ENCODE measurements at places on chromosomes 16 and 17. TPM values are rescaled to one million over a fixed set of nuclear protein-coding genes. Genes with fewer than 3 reads are reported as not detected.

CMTM2 gene
- total RNA-seq = not detected

CCL17 gene
- not detected for total RNA-seq

LRRC37B gene
- total RNA-seq = 134 TPM

HSD17B2 gene
- total RNA-seq = not detected

IGFBP4 gene
- 7.8 TPM for total RNA-seq

KRTAP9-4 gene
- total RNA-seq = not detected

MFSD6L gene
- 0.31 TPM for total RNA-seq

ABCC12 gene
- total RNA-seq = 1.3 TPM

FDXR gene
- 4.1 TPM for total RNA-seq

P4HB gene
- total RNA-seq = 87.0 TPM

RCVRN gene
- total RNA-seq = 0.31 TPM

KCNH6 gene
- total RNA-seq = not detected

CD300H gene
- not detected for total RNA-seq

MYL4 gene
- 1.6 TPM for total RNA-seq

NPTX1 gene
- total RNA-seq = 19.7 TPM

TMED6 gene
- not detected for total RNA-seq

PRKAR1A gene
- total RNA-seq = 270 TPM

VMO1 gene
- total RNA-seq = not detected

EFCAB13 gene
- total RNA-seq = 9.7 TPM

TMEM97 gene
- total RNA-seq = 25.7 TPM

USH1G gene
- not detected for total RNA-seq

CTRB2 gene
- not detected for total RNA-seq

NUDT7 gene
- total RNA-seq = 3.1 TPM

MSLN gene
- not detected for total RNA-seq

CBX2 gene
- total RNA-seq = 18.2 TPM

DOC2B gene
- total RNA-seq = 43.2 TPM

AFMID gene
- total RNA-seq = 23.2 TPM

KRTAP4-4 gene
- total RNA-seq = not detected

TANGO6 gene
- total RNA-seq = 41.3 TPM

HS3ST3B1 gene
- total RNA-seq = 0.94 TPM

COL1A1 gene
- total RNA-seq = 5.0 TPM

CNTNAP4 gene
- total RNA-seq = 46.6 TPM

SLC5A2 gene
- 1.3 TPM for total RNA-seq

NATD1 gene
- 2.8 TPM for total RNA-seq

PKMYT1 gene
- 5.9 TPM for total RNA-seq

FN3K gene
- 25.0 TPM for total RNA-seq

KRTAP4-9 gene
- total RNA-seq = not detected

ADAD2 gene
- not detected for total RNA-seq

VTN gene
- total RNA-seq = 0.63 TPM

FBXO47 gene
- not detected for total RNA-seq

ACBD4 gene
- 3.4 TPM for total RNA-seq

ACE gene
- 7.5 TPM for total RNA-seq

ADCY9 gene
- total RNA-seq = 13.5 TPM

ITGAD gene
- not detected for total RNA-seq

OR1A1 gene
- not detected for total RNA-seq

KCNG4 gene
- total RNA-seq = not detected

CX3CL1 gene
- total RNA-seq = 3.1 TPM

GH1 gene
- total RNA-seq = not detected

ZNF319 gene
- total RNA-seq = 8.5 TPM

GSG1L gene
- 1.6 TPM for total RNA-seq

TNFRSF13B gene
- total RNA-seq = not detected

HSPB9 gene
- total RNA-seq = not detected

HBQ1 gene
- 4.1 TPM for total RNA-seq

P2RX1 gene
- 0.31 TPM for total RNA-seq

KRTAP2-1 gene
- total RNA-seq = not detected

MIS12 gene
- total RNA-seq = 32.9 TPM

WNT3 gene
- total RNA-seq = 6.3 TPM

LGALS9B gene
- not detected for total RNA-seq

PLA2G10 gene
- total RNA-seq = not detected

Measured in parietal lobe (tissue), 2 donors.